ENCODE measurements at places on chromosomes 12 and 14.

DNA sequence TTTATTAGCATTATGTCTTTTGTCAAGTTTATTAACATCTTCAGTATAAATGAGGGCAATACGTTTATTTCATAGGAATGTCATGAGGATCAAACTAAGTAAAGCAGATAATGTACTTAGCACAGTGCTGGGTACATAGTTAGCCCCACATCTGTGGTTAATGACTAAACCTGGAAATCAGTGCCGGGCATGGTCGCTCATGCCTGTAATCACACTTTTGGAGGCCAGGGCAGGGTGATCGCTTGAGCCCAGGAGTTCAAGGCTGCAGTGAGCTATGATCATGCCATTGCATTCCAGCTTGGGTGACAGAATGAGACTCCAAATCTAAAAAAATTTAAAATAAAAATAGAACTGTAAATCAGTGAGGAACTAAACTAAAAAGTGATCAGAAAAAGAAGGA is 44.8 kb upstream of the GUCY2C start:
- no peak for DNase-seq

DNA sequence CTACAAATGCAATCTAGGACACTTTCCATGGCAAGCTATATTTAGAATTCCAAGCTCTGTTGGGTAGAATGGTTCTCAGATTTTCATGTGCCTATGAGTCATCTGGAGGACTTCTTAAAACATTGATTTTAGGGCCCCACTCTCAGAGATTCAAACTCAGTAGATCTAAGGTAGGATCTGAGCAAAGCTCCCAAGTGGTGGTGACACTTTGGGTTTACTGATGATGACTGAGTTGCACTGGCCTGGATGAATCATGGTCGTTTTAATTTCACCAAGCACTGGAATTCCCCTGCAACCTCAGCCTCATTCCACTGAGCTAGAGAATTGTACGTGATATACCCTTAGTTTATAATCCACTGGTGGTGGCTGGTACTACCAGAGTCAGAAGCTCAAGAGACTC is 86.5 kb downstream of the PPM1H start:
- no peak for DNase-seq

DNA sequence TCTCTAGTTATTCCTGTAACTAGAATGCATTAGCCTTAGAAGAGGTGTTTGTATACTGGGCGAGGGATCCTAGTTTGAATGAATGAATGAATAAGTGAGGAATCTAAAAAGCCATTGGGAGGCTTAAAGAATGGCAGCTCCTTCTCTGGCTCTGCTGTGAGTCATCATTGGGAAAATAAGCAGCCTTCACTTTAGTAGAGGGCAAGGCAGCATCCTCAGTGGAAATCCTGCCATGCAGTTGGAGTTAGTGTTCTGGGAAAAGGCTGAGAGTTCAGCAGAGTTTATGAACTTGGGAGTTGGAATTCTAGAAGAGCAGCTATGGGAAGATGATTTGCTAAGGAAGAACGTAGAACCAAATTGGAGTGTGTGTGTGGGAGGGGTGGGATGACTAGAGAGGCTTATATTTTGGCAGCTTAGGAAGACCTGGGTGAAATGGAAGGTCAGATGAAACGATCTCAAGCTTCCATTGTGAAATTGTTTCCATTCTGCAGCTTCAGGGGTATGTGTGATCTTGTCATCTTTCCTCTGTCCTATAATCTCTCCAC is 120.8 kb downstream of the PTCSC3 start:
- DNase-seq, result no peak

DNA sequence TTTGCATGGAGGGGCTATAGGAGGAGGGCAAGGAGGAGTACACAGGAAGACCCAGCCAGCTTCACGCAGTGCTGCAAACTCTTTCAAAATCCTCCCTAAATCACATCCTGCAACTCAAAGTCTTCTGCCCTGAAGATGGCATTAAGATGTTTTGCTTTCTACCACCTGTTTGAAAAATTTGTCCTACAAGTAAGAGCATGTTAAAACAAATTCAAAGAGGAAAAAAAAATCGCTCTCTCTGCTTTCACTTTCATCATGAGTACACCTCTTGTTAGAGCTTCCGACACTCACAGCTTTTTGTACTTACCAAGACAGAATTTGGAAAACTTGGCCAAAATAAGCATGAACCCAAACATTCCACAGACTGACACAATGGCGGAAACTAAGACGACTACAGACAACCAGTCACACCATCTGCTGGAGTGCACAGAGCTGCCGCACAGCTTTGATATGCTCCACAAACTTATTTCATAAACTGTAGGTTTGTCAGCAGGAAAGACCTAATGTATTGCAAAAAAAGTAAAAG is 21.3 kb downstream of the GCH1 start:
- no peak for DNase-seq

- no peak for DNase-seq
These were observed 5.2 kb downstream of the KRAS start for GRCh38 chr12:25245491-25245890.

DNA sequence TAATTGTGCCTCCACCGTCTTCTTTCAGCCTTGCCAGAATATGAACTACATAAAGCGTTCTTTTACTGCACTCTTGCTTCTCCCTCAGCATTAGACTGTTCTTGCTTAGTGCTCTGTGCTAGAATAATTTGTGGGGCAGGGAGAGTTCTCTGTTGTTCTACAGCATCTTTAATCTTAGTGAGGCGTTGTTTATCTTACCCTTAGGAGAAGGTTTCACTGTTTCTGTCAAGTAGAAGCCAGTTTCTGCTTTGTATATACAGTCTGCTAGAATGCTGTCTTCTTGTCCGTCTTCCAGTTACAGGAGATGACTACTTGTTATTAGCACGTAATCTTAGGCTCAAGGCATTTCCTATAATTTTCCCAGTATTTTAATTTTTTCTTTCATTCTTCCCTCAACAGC is 458.0 kb downstream of the FLRT2 start:
- DNase-seq, result no peak

GRCh38 chr12:65694130-65694529 is 130.2 kb upstream of the HMGA2 start:
- no peak for DNase-seq

GRCh38 chr14:94379291-94380224 is 8.8 kb downstream of the SERPINA1 start:
- no peak for DNase-seq

GRCh38 chr14:65981192-65981843 is 504.9 kb upstream of the CCDC196 start:
- DNase-seq, result no peak

DNA sequence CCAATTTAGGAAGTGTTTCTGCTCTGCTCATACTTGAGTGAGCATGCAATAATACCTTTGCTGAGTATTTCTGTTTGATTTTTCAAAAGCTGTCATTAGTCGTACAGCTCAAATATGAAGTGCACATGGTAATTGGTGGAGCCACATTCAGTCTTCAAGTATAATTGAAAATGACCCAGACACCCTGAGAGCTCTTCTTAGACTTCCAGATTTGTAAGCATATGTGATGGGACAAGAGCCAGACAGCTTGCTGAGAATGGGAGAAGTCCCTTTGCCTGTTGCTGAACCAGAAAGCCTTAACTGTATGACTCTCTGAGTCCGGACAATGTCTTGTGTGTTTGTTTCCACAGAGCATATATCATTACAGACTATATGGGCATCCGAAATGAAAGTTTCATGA is 307.3 kb downstream of the TMEM117 start:
- no peak for DNase-seq

GRCh38 chr12:94504386-94504785 is 44.7 kb upstream of the CEP83 start:
- no peak for DNase-seq

DNA sequence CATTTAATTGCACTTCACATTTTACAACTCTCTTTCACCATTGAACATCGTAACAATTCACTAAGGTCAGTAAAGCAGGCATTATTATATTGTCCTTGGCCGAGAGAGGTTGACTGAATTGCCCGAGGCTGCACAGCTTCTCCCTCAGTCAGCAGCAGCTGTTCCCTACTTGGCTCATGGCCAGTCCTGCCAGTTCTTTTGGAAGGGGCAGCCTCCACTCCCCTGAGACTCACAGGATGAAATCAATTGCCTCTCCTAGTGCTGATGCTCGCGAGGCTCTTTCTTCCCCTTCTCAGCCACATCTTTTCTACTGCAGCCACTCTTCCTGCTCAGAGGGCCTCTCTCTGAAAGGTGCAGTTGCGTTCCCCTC is 79.9 kb upstream of the KCNA1 start:
- no peak for DNase-seq

GRCh38 chr12:110856542-110856941 is 9.8 kb downstream of the CCDC63 start:
- no peak for DNase-seq

DNA sequence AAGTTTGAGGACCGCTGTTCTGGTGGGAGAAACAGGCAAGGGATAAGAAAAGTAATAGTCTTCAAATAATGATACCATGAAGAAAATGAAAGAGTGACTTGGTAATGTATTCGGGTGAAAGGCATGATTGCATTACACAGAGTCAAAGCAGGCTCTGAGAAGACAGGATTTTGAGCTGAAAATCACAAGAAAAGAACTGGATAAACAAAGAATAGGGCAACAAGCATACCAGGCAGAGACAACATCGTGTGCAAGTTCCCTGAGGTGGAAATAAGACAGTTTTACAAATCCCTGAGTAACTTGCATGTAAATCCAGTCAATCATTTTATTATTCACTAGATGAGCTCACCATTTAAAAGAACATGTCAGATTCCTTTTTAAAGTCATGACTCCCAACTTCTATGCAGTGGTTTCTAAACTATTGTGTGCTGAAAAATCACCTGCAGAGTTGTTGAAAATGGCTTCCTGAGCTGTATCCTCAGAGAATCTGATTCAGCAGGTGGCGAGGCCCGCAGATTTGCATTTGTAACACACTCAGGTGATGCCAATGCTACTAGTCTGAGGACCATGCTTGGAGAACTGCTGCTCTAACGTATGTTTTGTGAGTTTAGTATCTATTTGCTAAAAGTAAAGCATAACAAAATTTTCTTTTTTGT is 133.0 kb upstream of the ABCD2 start:
- no peak for DNase-seq

GRCh38 chr14:106094654-106095189 is 568.3 kb downstream of the TMEM121 start:
- no peak for DNase-seq

DNA sequence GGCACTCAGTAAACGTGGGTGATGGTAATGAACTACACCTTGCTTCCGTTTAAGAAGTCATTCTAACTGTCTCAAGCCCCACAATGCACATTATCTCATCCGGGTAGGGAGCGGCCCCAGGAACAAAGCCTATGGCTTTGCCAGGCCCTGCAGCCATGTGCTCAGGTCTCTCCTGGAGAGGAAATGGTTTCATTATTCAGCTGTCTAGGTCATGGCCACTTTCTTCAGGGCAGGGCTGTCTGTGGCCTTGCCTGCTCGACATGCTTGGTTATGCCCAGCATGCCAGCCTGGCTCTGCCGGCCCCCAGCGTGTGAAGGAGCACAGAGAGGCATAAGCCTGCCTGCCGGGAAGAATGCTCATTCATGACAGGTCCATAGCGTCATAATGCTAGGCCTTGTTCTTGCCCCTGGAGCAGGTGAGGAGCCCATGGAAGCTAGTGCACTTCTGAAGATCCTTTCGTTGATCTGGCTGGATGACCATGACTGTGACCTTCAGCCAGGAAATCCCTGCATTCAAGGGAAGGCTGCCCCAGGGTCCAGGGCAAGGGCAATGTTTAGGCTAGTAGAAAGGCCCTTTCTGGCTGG is 26.3 kb upstream of the FOS start:
- no peak for DNase-seq

GRCh38 chr12:56988207-56988739 is 18.1 kb downstream of the ZBTB39 start:
- no peak for DNase-seq

DNA sequence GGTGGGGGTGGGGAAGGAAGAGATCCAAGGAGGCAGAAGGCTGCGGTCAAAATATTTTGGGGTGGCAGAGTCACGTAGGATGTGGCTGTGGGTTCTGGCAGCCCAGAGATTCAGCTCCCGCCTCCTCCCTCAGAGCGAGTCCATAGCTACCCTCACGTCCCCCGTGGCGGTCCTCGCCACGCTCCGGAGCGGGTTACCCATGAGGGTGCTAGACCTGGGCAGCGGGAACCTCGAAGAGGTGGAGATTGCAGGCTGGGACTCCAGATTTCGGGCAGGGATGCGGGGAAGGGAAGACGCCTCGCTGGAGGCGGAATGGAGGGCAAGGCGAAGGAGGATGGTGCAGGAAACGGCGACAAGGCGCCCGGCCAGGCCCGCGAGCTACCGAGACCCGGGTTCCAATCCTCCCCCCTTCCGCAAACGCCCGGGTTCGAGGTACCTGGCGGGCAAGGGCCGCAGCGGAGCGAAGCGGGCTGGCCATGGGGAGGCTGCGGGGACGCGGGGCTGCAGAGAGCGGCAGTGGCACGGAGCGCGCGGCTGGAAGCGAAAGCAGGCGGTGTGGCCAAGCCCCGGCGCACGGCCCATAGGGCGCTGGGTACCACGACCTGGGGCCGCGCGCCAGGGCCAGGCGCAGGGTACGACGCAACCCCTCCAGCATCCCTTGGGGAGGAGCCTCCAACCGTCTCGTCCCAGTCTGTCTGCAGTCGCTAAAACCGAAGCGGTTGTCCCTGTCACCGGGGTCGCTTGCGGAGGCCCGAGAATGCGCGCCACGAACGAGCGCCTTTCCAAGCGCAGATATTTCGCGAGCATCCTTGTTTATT is 46.2 kb downstream of the BCAT1 start:
- DNase-seq, result no peak

DNA sequence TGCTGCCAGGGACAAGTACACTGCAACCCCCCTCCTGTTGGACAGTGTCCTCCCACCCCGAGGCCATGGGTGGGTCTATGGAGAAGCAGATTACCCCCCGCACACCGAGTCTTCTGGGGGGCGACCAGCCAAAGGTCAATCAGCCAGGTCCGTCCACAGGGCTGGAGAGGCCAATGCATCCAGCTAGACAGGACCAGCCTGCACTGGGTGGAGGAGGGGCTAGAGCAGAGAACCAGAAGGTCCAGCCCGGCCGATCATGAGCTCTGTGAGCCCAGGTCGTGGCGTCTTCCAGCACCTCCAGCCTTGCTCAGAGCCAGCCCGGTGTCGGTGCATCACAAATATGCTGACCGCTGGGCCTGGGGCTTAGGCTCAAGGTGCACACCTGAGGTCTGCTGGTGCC is 8.2 kb upstream of the ADSS1 start:
- no peak for DNase-seq

DNA sequence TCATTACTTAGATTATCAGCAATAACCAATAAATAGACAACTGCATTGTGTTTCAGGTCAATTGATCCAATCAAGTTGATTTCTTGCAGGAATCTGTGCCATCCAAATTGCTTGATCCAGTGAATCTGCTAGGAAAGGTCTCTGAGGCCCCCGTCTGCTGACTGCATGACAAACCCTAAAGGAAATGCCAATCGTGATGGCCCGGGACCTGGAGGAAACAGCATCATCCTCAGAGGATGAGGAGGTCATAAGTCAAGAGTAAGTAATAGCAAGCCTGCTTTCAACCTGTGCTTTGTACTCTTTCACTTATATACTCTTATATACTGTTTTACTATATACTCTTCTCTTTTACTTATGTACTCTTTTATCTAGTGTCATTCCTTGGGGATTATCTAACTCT is 1.9 kb downstream of the TTLL5 start:
- no peak for DNase-seq

GRCh38 chr12:546920-547845 is 87.4 kb downstream of the B4GALNT3 start:
- DNase-seq, result no peak

GRCh38 chr12:95699579-95699978 is 91.0 kb downstream of the NTN4 start:
- DNase-seq, result no peak

Measured in AG04450 (cell line).